A673 (cell line): ENCODE measurements at places on chromosomes 2 and 18. TPM values are rescaled to one million over a fixed set of nuclear protein-coding genes. Genes with fewer than 3 reads are reported as not detected.

The UBE2F gene
- total RNA-seq, result 49.0 and 51.2 TPM in 2 replicates

The EFEMP1 gene
- total RNA-seq, result 0.15 TPM in 1 of 2 replicates, not detected in the other

The TUBA3E gene
- total RNA-seq, result not detected in 2 replicates

The WBP1 gene
- total RNA-seq, result 37.9 and 53.6 TPM in 2 replicates

The PIKFYVE gene
- total RNA-seq, result 28.8 and 32.1 TPM in 2 replicates

The ASIC4 gene
- total RNA-seq, result 0.45 and 1.2 TPM in 2 replicates

The CD226 gene
- 0.71 and 1.1 TPM in 2 replicates for total RNA-seq

The NMUR1 gene
- not detected in 2 replicates for total RNA-seq

The SCYGR4 gene
- not detected in 2 replicates for total RNA-seq

The TRMT61B gene
- 18.3 and 21.3 TPM in 2 replicates for total RNA-seq

The PFN4 gene
- total RNA-seq, result 0.94 TPM in 1 of 2 replicates, not detected in the other

The HRH4 gene
- total RNA-seq, result 0.15 TPM in 1 of 2 replicates, not detected in the other

GRCh38 chr2:85743304-85743978 lies 10.3 kb upstream of the ATOH8 start:
- DNase-seq, result no peak

DNA sequence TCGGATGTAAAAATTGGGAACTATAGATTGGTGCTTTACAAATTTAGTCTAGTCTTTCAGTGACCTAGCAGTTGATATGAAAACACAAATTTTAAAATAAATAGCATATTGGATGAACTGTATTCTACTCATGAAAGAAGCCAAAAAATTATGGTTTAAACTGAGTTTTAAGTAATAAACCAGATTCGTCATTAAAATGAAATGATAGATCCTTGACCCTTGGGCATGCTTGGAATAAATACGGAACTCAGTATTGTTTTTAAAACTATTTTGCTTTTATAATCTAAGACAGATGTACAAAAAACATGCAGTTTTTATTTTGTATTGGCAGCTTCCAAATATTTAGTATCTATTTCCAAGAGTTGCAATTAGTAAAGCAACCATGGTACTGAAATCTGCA lies 34.6 kb upstream of the TBR1 start:
- no peak for DNase-seq

- DNase-seq, result peak; percentile 35
Measured at GRCh38 chr2:101002562-101003277, 631 bp downstream of the RPL31 start.

GRCh38 chr2:128754246-128754724 lies 435.6 kb upstream of the HS6ST1 start:
- no peak for DNase-seq

DNA sequence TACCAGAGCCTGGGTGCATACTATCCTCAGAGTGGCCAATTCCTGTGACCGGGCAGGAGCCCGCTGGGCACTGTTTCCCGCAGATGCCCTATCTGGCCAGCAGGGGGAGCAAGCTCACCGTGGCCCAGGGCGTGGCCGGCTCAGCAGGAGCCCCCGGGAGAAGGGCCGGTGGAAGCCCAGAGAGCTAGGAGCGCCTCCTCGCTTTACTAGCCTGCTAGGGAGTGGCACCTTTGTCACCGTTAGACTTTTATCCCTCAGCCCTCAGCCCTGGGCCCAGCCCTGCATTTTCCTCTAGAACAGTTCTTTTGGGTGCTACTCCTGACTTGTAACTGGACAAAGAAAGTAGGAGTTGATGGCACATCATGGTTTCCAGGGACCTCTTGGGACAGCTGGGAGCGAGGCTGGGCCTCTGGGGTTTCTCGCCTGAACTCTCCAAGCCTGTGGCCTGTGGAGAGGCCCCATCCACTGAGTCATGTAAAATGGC lies 24.0 kb downstream of the TMEM177 start:
- DNase-seq, result peak; percentile 74

DNA sequence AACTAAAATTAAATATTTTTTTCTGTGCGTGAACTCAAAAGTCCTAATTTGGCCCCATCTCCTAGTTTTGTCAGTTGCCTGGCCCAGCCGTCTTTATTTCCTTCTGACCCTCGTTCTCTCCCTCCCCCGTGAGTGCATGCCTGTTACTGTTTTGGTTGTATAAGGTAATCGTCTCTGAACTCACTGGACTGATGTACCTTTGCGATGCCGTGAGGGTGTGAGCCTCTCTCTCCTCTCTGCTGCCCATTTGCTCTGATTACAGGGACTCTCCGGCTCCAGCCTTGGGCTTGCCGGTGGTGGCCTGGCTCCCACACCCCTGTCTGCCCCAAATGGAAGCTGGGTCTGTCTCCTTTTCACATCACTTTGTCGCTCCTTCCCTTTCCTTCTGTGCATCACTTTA lies 66.5 kb upstream of the RBM44 start:
- no peak for DNase-seq

- DNase-seq, result no peak
Measured at GRCh38 chr2:54483426-54483825, 27.3 kb downstream of the SPTBN1 start.

- no peak for DNase-seq
Measured at GRCh38 chr2:223826995-223827394, 10.4 kb downstream of the AP1S3 start.

DNA sequence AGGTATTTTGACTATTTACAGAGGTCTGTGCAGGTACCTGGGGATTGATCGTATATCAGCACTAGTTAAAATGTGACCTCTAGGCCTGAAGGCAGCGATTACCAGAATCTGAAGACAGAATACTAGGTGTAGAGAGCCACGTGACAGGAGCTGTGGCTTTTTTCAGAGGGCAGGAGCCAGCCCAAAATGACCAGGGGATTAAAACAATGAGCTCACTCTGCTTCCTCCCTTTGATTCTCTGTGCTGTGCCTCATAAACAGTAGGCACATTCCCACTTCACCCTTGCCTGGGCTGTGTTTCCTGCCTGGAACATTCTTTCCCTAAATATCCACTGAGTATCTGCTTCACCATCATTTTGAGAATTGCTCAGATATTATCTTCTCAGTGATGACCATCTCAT lies 15.2 kb downstream of the ITGAV start:
- DNase-seq, result no peak

- no peak for DNase-seq
Measured at GRCh38 chr18:25608091-25608490, 256.1 kb upstream of the ZNF521 start.

DNA sequence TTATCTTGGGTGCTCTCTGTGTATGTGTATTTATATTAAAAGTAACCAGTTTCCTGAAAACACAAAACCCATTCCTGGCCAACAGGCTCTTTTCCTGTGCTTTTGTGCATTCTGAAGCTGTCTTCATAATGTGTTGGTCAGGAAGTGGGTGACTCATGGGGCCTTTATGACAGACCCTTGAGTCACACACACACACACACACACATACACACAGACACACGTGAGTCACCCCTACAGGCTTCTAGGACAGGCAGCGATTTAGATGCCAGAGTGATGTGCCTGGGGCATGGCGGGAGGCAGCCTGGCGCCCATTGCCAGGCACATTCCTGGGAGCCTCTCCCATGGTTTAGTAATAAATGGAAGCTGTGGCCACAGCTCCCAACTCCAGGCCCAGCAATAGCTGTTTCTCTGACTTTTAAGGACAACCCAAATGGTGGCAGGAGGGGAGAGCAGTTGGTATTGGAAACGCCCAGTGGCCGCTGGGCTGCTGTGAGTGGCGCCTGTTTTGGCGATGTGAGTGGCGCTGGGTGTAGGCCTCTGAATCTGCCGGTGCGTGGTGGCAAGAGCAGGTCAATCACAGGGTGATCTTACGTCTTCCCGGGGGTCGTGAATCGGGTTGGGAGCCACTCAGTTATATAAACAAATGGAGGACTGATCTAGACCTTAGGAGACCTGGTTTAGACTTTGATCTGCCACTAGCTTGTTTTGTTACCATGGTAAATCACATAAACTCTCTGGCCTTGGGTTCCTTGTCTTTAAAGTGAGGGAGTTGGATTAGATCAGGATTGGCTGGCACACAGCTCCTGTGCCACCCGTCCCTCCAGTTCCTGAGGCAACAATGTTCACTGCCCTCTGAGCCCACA lies 150.7 kb upstream of the DLX2 start:
- DNase-seq, result peak; percentile 93

- peak; percentile 93 for DNase-seq
Measured at GRCh38 chr2:233329489-233330135, 22.0 kb downstream of the SAG start.

DNA sequence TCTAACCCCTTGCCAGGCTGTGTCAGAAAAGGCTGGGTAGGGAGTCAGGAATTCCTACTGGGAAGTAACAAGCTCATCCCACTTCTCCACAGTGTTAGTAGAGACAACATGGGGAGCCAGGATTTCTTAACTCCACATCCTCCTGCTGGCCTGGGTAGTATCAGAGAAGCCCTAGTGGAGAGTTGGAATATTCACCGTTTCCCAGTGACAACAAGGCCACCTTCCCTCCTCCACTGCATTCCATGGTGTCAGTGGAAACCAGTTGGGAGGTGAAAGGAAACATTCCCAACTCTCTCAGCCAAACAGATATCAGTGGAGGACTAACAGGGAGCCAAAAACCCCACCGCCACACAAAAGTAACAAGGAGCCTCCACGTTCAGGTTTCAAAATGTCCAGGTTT lies 41.2 kb downstream of the SRD5A2 start:
- DNase-seq, result no peak

- no peak for DNase-seq
Measured at GRCh38 chr2:120910956-120911951, 175.6 kb downstream of the GLI2 start.

GRCh38 chr2:68756178-68756577 lies 21.6 kb downstream of the ARHGAP25 start:
- no peak for DNase-seq

GRCh38 chr2:37472959-37473358 lies 128.5 kb downstream of the QPCT start:
- no peak for DNase-seq

DNA sequence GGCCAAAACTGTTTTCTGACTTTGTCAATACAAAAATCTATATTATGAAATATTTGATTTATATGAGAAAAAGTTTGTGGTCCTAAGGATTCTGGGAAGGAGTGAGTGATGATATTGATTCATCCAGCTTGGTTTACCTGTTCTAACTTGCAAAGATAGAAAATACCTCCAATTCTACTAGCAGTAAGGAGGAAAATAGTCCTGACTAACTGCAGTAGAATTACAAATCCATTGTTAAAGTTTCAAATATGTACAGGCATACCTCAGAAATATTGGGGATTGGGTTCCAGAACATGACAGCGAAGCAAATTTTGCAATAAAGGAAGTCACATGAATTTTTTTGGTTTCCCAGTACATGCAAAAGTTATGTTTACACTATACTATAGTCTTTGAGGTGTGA lies 158.8 kb upstream of the CYRIA start:
- no peak for DNase-seq

GRCh38 chr18:74906184-74906583 lies 302.8 kb downstream of the PTGR3 start:
- no peak for DNase-seq

DNA sequence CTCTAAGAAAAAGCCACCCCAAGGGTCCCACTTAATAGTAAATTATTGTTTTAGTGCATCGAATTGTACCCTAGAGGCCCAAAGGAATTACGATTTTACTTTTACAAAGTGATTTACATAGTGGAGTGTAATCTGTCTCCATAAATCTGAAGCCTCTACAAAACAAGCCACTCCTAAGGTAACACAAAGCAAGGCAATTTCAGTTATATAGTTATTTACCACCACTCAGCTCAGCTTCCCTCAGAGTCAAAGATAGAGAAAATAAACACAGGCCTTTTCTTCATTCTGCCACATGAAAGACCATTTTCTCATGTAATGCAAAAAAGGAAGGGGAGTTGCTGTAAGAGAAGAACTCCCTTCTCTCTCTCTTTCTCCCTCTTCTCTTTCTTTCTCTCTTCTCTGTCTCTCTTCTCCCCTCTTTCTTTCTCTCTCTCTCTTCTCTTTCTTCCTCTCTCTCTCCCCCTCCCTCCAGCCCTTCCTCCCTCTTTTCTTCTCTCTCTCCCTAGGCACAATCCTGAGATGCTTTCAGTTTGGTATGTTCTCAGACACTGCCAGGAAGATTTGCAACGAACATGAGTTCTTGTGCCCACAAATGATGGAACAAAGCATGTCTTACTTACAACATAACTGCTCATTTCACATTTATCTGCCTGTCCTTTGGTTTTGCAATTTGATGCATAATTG lies 264.5 kb downstream of the BCL2 start:
- no peak for DNase-seq

DNA sequence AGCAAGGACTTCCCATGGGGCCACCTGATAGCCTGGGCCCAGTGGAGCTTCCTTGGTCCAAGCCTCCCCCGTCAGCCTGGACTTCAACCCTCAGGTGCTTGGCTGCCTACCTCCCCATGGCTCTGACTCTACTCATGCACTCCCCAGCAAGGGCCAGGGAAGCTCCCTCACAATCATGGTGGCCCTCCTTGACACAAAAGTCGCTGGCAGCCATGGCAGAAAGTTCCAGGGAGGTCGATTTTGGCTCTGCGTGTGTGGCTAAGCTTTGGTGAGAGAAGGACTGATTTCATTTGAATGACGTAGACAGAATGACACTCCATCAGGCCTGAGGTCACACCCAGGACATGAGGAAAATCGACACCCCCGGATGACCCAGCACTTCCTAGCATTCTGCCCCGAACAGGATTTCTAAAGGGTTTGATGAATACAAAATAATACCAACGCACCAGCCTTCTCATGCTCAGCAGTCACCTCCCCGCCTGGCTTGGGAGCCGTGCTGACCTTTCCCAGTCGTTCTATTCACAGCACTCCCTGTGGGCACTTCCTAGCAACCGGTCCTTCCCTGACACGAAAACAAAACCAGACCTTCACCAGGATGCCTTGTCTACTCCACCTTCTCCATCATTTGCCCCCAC lies 52.7 kb downstream of the LBH start:
- no peak for DNase-seq

GRCh38 chr18:64091526-64091925 lies 57.4 kb downstream of the LINC00305 start:
- DNase-seq, result no peak

GRCh38 chr2:235263205-235264120 lies 230.4 kb upstream of the AGAP1 start:
- DNase-seq, result peak; percentile 95

DNA sequence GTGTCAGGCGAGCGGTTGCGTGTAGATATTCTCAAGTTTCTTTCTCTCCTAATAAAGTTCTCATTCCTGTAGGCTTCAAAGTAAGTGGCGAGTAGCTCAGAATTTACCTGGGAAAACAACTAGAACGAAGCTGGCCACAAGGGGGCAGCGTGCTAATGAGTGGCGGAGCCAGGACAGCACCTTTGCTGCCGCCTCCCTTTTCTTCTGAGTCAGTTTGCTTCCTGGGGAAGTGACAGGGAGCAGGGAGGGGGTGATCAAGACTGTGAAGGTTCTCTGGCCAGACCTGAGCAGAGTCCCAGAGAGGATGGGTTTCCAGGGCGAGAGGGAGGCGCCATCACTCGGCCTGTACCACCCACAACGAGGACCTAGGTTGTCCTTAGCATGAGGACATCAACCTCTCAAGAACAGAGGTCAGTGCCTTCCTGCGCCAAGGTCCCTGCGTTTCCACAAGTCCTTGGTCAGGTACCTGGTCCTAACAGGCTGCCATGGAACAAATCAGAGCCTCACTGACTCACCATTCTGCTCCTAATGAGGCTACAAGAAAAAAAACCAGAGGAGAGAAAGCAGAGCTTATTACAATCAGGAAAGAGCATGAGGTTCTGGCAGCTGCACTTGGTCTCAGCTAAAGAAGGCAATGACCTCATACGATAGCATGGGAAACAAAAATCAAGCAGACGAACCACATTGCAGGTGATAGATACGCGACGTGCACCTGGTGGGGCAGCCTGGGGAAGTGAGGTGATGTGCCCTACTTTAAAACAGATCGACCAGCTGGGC lies 98.7 kb downstream of the PLB1 start:
- DNase-seq, result peak; percentile 76
